ENCODE measurements at places on chromosomes 13 and 19. TPM values are rescaled to one million over a fixed set of nuclear protein-coding genes. Genes with fewer than 3 reads are reported as not detected.

DNA sequence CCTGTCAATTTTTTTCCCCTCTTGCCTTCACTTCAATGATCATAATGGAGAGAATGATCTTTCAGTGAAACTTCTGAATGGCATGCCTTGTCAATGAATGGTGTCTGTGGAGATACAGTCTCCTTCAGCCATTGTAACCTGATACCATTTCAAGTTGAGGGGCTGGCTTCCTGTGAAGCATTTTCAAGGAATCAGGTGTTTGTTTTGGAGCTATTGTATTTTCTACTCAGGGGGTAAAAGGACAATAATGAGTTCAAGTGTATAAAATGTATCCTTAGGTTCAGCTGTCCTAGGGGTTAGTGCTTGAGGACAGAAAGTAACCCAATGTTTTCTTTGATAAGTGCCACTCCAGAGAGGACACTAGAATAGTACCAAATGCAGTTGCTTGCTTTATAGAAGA lies 23.8 kb upstream of the CBY2 start:
- no peak for DNase-seq

DNA sequence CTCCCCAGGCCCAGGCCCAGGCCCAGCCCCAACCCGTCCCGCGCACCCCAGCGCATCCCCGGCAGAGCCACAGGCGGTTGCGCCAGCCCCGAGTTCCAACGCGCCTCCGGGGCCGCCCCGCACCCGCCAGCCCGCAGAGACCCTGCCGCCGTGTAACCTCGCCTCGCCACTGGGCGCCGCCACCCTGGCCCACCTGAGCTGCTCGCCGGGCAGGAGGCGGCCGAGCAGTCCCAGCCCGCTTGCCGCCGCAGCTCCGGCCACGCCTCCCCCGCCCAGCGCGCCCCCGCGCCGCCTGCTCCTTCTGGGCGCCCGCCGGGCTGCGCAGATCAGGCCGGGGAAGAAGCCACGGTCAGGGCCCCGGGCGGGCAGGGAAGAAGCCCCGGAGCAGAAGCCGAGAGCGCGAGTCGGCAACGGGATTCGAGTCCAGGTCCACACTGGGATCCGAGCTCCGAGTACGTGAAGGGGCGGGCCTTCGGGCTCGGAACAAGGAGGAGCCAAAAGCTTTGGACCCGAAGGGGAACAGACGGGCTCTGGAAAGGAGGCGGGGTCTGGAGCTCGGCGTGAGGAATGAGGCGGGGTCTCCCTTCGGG lies at the start of gene MBOAT7:
TSS of gene MBOAT7 (minus strand) at position 436 of the 590 bp plus-strand sequence. CDS start 1,072 bp downstream, outside the sequence.
- no peak for DNase-seq

DNA sequence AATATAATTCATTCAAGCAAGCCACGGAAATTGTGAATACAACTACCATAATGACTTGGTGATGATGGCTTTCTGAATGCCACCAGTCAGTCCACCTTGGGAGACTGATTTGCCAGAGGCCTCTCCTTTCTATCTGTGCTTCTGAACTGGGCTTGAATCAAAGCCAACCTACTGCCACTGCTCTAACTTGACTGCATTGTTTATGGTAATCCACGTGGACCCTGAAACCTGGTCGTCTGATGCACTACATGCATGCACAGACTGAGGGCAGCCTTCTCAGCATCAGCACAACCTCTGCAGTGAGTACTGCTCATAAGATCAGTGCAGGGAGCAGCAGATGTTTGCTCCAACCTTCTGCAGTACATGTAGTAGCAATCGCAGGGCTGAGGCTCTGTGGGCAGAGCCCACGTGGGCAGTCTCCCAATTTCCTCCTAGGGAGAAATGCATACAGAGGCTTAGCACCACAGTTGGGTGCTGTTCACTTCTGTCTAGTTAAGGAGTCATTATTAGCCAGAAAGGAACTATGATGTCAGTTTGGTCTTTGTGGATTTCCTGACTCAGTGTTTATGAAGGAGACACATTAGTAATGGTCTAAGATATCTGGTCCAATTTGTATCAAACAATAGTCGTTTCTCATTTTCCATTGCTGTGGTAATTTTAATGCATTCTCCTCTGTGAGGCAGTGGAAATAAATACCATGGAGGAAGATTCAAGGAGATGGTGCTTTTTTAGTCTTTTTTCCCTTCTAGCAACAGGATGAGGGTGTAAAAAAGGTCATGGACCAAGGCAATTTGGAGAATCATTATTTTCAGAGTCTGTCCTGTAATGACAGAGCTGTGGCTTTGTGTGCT lies 82.5 kb downstream of the AKAP11 start:
- no peak for DNase-seq

The ZNF763 gene
- total RNA-seq, result 1.7 TPM

The LYPD3 gene
- 4.1 TPM for total RNA-seq

DNA sequence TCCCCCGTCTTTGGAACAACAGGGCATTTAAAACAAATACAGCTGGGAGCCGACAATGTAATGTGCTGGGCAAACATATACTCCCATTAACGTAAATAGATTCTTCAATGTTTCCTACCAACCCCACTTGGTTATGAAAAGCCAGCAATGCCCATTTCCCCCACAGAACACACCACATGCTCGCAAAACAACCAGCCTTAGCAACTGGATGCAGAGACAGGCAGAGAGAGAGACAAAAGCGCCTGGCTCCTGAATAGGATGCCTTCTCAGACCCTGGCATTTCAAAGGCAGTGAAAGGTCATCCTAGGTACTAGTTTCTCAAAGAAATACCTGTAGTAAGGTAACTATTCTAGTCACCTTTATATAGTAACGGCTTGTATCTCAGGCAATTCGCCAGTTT lies 462.9 kb downstream of the ITGBL1 start:
- no peak for DNase-seq

DNA sequence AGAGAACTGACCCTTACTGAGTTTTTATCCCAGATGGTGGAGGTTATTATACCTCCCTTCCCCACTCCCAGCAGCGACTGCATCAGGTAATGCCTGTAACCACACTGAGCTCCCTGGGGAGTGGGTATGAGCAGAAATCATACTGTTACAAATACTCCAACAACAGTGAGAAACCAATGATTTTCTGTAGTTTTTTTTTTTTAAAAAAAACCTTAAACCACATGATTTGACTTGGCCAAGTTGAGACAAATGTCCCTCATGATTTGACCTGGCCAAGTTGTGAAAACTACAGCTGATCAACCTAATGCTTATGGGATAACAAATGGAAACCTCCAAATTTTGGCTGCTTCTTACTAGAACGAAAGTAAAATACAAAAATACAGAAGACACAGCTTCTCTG lies 33.1 kb upstream of the SERP2 start:
- no peak for DNase-seq

- no peak for DNase-seq
Observed at GRCh38 chr13:40063703-40064102, 408.2 kb downstream of the COG6 start.

The FGF9 gene
- total RNA-seq, result not detected

The RNF225 gene
- total RNA-seq, result 1.2 TPM

The CADM4 gene
- total RNA-seq, result 23.1 TPM

The SLC25A15 gene
- 23.4 TPM for total RNA-seq
